ENCODE measurements at places on chromosomes 16 and 17.

GRCh38 chr17:77247048-77247541 is 106.3 kb downstream of the SEC14L1 start:
- peak; percentile 91 for DNase-seq

DNA sequence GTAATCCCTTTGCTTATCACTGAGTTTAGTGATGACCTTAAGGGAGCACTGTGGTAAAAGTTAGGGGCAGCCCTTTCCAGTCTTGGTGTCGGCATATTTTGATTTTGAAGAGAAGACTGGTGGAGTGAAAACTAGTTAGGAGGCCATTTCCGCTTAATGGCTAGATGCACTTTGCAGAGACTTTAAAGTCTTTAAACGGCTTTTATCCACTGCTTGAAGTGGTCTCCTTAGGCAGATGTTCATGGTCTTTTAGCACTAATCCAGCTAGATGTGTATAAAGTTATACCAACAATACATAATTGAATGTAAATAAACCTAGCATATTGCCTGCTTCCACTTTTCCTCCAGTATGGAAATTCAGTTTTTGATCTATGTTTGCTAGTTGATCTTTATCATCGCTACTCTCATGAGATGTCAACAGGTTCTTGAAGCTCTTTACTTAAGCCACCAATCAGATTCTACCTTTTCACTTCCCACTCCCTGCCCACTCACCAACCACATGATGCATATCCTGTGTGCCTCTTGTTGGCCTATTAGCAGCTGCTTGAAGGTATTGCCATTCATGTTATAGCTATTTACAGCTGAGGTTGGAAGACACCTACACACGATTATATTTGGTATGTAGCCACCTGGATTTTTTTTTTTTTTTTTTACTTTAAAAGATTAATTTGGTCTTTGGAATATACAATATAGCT is 132.0 kb downstream of the NLK start:
- no peak for DNase-seq

- DNase-seq, result peak; percentile 43
Observed at GRCh38 chr16:84548508-84548907, 44.0 kb upstream of the MEAK7 start.

DNA sequence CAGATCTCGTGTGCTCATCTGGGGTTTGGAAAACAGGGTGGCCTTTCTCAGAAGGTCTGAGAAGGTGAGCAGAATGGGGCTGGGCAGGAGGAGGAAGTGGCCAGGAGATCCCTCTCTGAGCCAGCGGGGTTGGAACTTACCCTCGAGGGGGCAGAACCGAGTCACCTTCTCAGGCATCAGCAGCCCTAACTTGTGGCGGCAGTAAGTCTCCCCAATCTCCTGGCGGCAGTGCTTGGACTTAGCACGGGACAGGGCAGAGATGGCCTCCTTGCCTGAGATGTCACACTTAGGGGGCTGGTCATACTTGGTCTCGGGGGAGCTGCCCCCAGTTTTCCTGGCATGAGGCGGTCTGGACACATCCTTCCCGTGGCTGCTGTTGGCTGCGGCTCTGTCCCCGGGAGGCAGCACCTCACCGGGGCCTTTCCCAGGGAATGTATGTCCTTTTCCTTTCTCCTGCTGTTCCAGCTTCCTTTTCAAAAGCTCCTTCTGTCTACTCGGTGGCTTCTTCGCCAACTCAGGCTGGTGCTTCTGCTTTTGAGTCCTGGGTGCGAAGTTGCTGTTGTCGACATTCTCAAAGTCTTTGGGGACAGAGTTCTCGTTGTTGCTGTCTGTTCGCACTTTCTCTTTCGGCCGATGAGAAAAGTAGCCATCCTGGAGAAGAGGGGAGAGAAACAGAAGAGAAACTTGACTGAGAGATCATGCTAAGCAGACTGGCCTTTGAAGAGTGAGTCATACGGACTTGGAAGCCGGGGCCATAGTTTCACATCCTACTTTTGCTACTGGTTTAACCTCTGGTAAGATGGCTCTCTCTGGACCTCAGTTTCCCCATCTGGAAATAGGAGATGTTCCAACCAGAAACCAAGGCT is 211.7 kb downstream of the XYLT1 start:
- DNase-seq, result no peak

- no peak for DNase-seq
Observed at GRCh38 chr17:41736983-41737679, 2.7 kb upstream of the HAP1 start.

GRCh38 chr17:75902406-75902805 is 2.3 kb downstream of the MRPL38 start:
- DNase-seq, result no peak

DNA sequence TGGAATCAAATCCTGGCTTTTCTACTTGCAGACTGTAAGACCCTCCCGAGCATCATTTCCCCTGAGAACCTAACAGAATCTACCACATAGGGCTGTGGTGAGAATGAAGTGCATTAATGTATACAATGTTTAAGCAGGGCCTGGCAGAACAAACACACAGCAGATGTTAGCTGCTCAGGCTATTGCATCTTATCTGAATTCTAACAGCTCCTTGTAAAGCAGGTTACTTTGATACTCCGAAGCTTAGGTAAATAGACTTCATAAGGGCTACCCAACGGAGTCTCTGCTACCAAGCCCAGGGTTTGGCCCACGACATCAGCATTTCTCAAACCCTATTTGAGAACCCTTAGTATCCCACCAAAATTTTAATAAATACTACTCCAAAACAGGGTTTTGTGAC is 24.4 kb upstream of the NOS2 start:
- DNase-seq, result no peak

DNA sequence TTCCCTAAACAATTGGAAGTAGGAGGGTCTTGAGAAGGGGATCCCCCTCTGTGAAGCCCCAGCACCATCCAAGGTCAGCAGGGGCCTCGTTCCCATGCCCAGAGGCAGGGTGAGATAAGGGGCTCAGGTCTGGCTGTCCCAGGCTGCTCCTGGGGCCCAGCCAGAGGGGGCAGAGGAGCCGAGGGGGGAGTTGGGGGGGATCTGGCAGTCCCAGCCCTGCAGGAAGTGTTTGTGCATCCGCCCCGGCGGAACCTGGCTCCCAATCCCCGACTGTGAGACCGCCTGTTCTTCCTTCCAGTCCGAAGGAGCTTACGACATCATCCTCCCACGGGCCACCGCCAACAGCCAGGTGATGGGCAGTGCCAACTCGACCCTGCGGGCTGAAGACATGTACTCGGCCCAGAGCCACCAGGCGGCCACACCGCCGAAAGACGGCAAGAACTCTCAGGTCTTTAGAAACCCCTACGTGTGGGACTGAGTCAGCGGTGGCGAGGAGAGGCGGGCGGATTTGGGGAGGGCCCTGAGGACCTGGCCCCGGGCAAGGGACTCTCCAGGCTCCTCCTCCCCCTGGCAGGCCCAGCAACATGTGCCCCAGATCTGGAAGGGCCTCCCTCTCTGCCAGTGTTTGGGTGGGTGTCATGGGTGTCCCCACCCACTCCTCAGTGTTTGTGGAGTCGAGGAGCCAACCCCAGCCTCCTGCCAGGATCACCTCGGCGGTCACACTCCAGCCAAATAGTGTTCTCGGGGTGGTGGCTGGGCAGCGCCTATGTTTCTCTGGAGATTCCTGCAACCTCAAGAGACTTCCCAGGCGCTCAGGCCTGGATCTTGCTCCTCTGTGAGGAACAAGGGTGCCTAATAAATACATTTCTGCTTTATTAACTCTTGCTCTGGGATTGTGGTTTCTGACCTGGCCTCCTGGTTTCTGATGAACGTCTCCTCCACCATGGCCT is 14.9 kb downstream of the GPRC5C start:
- DNase-seq, result no peak

DNA sequence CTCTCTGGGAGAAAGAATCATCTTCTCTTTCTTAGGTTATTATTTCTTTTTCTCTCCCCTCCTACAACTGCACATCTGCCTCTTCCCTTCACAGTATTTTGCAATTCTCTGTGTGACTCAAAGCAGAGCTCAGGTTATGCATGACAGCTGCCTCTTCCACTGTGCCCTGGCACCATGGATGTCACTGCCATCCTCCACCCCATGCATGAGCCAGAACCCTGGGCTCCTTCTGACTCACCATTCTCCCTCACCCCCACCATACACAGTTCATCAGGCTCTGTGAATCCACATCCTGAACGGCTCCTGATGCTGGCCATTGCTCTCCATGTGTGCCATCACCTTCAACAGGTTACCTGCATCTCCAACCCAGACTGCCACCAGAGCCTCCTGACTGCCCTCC is 23.9 kb downstream of the CA10 start:
- DNase-seq, result no peak

DNA sequence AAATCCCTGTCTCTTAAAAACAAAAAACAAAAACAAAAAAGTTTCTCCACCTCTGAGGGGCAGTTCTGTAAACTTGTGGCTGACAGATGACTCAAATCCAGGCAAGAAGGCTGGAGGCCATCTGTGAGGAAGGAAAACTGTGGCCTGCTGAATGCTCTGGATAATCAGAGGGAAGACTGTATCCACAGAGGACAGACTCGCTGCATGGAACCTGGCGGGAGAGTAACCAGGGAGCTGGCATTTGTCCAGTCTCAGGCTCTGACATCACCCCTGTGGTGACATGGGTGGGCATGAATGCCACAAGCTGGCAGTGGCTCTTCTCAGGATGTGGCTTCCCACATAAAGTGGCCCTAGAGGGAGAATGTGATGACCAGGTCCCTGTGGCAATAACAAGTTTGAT is 2.8 kb upstream of the KSR1 start:
- no peak for DNase-seq

DNA sequence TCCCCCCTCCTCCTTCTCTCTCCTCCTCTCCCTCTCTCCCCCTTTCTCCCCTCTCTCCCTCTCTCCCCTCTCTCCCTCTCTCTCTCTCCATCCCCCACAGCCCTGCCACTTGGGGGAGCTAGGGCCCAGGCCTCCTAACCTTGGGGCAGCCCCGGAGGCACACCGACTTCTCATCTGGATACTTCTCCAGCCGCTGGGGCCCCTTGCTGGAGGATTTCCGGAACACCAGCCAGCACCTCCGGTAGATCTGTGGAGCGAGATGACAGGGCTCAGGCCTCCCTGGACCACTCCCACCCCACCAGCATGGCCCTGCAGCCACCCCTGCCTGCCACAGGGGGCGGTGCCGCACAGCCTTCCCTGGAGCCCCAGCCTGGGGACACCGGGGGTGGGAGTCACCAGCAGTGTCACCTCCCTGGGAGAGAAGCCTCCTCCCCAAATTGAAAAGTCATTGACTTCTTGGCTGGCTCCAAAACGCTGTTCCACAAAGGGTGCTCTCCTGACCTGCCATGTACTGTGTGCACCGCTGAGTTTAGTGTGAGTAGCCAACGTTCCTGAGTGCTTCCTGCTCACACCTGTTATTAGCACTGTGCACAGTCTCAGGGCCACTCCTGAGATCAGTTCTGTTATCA is 10.5 kb downstream of the DOK4 start:
- DNase-seq, result peak; percentile 80

GRCh38 chr16:79089735-79090284 is 510.7 kb downstream of the MAF start:
- DNase-seq, result no peak

- DNase-seq, result no peak
Observed at GRCh38 chr16:11869353-11870228, 18.2 kb upstream of the RSL1D1 start.

GRCh38 chr17:63698381-63698885 is 1.5 kb downstream of the LIMD2 start:
- no peak for DNase-seq

- peak; percentile 71 for DNase-seq
Observed at GRCh38 chr16:27366687-27367460, 35.1 kb upstream of the IL21R start.

DNA sequence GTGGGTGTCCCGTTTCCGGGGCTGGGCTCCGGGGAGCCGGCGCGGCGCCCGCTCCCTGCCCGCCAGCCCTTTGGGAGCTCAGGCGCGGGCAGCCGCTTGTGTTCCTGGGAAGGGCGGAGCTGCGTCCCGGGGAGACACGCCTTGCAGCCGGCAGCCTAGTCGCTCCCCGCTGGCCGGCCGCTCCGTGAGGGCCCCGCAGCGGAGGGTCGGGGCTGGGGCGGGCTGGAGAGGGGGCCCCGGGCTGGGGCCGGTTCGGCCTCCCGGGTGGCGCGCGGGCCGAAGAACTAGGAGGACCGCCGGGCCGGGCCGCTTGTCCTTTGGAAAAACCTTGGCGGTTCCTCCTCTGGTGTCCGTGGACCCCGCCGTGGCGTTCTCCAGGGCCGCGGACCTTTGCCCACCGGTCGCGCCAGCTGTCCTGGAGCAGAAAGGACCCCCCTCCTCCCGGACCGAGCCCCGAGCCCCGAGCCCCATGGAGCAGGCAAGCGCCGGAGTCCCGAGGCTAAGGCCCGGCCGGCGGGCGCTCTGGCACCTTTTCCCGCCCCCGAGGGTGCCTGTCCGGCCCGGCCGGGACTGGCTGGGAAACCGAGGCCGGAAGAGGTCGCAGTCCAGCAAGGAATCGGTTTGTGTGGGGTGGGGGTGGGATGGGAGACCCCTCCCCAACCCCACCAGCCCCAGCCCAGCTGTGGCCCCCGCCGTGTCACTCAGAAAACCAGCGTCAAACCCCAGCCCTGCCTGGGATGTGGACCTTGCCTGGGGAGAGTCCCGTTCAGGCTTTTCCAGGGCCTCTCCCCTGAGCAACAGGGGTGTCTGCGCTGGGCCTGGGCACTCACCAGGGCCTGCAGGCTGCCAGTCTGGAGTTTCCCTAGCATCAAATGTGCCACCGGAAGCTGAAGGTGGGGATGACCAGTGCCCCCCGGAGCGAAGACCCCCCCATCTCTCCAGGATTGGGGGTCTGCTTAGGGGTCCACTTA is 6.8 kb upstream of the TBC1D3B start:
- no peak for DNase-seq

- DNase-seq, result no peak
Observed at GRCh38 chr16:2319606-2320005, 20.9 kb downstream of the ABCA3 start.

DNA sequence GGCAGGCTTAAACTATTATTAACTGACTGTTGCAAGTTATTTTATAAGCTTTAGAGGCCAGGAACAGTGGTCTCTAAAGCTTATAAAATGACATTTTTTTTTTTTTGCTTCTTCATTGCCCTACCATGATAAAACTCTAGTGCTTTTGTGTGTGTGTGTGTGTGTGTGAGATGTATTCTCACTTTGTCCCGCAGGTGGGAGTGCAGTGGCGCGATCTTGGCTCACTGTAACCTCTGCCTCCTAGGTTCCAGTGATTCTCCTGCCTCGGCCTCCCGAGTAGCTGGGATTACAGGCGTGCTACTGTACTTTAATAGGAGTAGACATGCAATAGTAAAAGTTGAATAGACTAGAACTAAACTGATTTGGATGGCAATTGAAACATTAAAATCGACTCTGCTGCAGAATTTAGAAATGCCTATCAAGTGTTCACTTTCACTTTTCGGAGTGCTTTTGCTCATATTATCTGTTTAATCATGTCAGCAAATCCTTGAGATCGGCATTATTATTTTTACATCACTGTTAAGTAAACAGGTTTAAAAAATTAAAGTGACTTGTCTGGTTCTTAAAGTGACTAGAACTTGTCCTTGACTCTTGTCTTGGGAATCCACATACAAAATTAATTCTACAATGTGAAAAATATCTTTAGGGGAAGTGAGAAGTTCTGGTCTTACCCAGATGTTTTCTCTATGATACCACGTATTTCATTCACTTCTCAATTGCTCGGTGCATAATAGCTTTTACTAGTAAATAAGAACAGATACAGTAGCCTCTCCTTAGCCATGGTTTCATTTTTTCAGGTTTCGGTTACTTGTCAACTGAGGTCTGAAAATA is 8.4 kb upstream of the PCTP start:
- no peak for DNase-seq
